Activated CD4-positive, alpha-beta memory T cell treated with anti-CD3 and anti-CD28 coated beads for 36 hours (primary cell): ENCODE measurements at places on chromosomes 13 and 19. TPM values are rescaled to one million over a fixed set of nuclear protein-coding genes. Genes with fewer than 3 reads are reported as not detected.

The DPY19L3 gene
- total RNA-seq, result 14.9 TPM

- H3K27me3 ChIP-seq, result no peaks in the 10 kb centered on the region
- DNase-seq, result no peak
- H3K4me1 ChIP-seq, result no peaks in the 10 kb centered on the region
- H3K4me3 ChIP-seq, result no peak overlapping the region
- H3K36me3 ChIP-seq, result peaks cover 59% of the 10 kb centered on the region
- H3K27ac ChIP-seq, result no peak overlapping the region
These were observed 73.3 kb downstream of the SLC7A1 start for GRCh38 chr13:29522044-29522685.

DNA sequence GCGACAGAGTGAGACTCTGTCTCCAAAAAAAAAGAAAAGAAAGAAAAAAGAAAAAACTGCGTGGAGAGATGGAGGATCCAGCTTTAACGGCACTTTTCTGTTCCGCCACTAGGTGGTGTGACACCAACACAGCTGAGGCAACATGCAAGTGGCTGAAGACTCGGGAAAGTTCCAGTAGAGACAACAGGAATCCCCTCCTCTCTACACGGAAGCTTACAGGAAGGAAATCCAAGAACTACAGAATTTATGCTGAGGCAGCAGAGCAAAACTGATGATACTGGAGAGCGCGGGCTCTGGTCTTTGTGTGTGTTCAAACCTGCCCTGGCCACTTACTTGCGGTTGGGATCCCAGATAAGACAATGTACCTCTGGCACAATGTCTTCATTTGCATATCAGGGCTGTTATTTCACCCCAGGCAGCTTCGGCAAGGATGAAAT, 9.9 kb downstream of the RANBP3 start:
- H3K4me1 ChIP-seq, result peaks cover 75% of the 10 kb centered on the region
- no peaks in the 10 kb centered on the region for H3K27me3 ChIP-seq
- peak overlapping the region; percentile 82 for H3K27ac ChIP-seq
- H3K4me3 ChIP-seq, result peak overlapping the region; percentile 51
- peak; percentile 76 for DNase-seq

DNA sequence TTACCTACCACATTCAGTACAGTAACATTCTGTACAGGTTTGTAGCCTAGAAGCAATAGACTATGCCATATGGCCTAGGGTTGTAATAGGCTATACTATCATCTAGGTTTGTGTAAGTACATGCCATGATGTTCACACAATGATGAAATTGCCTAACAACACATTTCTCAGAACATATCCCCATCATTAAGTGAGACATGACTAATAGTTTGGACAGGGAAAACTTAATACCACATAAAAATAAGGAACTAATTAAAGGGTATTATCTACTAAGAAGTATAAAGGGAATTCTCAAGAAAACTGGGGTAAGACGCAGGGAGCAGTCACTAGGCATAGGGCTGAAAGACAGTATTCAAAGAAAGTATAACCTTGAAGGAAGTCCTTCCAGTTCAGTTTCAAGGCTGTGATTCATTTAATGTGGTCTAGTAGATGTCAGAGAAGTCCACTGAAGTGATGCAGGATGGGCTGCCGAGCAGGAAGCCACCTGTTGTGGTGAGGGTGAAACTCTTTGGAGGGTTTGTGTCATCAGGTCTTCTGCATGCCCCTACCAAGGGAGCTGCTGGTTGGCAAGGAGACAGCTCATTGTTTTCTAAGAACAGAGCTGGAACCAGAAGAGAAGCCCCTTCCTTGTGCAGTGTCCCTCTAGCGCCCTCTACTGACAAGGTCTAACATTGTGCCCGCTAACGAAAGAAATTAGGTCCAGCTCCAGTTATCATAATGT, 122.9 kb downstream of the OLFM4 start:
- no peak overlapping the region for H3K4me3 ChIP-seq
- H3K4me1 ChIP-seq, result no peaks in the 10 kb centered on the region
- H3K36me3 ChIP-seq, result no peaks in the 10 kb centered on the region
- peak; percentile 53 for DNase-seq
- peaks cover 12% of the 10 kb centered on the region for H3K27me3 ChIP-seq

DNA sequence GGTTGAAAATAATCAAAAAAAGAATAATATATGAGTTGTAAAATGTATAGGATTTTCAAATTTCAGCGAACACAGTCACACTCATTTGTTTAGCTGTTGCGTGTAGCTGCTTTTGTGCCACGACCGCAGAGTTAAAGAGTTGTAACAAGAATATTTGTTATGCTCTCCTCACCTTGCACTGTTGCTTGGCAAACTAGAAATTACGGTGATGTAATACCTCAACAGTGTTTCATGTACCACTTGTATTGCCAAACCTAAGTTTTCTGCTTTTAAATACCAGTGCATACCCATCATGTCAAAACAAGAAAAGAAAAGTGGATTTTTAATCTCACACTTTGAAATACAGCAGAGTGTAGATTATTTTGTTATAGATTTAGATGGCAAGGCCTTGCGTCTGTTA, 201.1 kb downstream of the NBEA start:
- DNase-seq, result no peak
- no peaks in the 10 kb centered on the region for H3K27me3 ChIP-seq
- H3K4me1 ChIP-seq, result no peaks in the 10 kb centered on the region
- H3K4me3 ChIP-seq, result no peak overlapping the region

- no peak overlapping the region for H3K4me3 ChIP-seq
- DNase-seq, result no peak
- H3K27me3 ChIP-seq, result no peaks in the 10 kb centered on the region
- H3K4me1 ChIP-seq, result no peaks in the 10 kb centered on the region
- no peak overlapping the region for H3K27ac ChIP-seq
- peaks cover 5% of the 10 kb centered on the region for H3K36me3 ChIP-seq
These were observed 11.2 kb downstream of the SMIM17 start for GRCh38 chr19:56654151-56654550.

The GJB6 gene
- 1.9 TPM for total RNA-seq

The AXL gene
- total RNA-seq, result 0.31 TPM
